ENCODE measurements at places on chromosomes 6 and 20. TPM values are rescaled to one million over a fixed set of nuclear protein-coding genes. Genes with fewer than 3 reads are reported as not detected.

- no peak overlapping the region for H3K27ac ChIP-seq
- DNase-seq, result no peak
- H3K27me3 ChIP-seq, result peaks cover 8% of the 10 kb centered on the region
Measured at GRCh38 chr20:51763965-51764602, 4.1 kb downstream of the ATP9A start.

DNA sequence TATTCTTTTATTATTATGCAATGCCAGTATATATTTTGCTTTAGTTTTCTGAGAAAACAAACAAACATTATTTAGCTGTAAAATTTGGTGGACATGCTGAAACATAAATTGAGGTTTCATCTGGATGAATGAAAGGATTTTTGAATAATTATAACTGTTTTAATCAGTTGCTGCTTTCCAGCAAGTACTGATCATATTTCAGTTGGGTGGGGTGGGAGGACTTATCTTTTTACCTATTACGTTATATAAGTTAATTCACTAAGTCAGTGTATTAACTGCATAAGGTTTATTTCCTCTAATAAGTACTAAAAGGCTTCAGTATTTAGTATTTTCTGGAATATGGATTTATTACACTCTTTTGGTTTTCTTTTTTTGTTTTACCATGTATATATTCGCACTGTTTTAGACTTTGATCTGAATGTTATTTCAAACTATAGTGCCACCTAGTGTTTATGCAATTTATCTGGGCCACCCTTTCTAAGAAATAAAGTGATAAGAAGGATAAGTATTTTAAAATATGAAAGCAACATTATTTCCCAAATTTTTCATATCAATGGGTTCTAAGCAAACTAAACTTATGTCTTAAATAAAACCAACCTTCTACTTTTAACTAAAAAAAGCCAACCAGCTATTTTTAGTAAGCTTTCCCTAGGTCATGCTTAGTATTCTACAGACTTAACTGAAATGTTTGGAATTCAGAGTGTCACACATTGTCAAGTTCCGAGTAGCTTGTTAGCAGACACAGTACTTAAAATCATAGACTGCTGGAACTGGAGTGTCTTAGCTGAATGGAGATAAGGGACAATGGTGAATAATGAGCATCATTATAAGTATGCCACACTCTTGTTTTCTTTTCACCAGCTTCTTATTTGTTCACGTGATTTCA, 105.4 kb upstream of the MCHR2 start:
- no peaks in the 10 kb centered on the region for H3K27me3 ChIP-seq
- H3K4me3 ChIP-seq, result no peak overlapping the region
- DNase-seq, result no peak
- H3K36me3 ChIP-seq, result no peaks in the 10 kb centered on the region
- no peak overlapping the region for H3K27ac ChIP-seq

- no peak overlapping the region for H3K27ac ChIP-seq
- H3K36me3 ChIP-seq, result no peaks in the 10 kb centered on the region
- H3K27me3 ChIP-seq, result no peaks in the 10 kb centered on the region
Measured at GRCh38 chr20:43238833-43239232, 49.1 kb upstream of the PTPRT start.

Gene GRM1
- total RNA-seq, result not detected

GRCh38 chr6:75272145-75272840, 12.3 kb downstream of the TMEM30A start:
- H3K4me1 ChIP-seq, result peaks cover 17% of the 10 kb centered on the region
- H3K27me3 ChIP-seq, result no peaks in the 10 kb centered on the region
- H3K4me3 ChIP-seq, result no peak overlapping the region
- H3K27ac ChIP-seq, result no peak overlapping the region
- no peaks in the 10 kb centered on the region for H3K36me3 ChIP-seq

- H3K4me1 ChIP-seq, result no peaks in the 10 kb centered on the region
- no peak overlapping the region for H3K27ac ChIP-seq
- DNase-seq, result no peak
Measured at GRCh38 chr6:1503811-1504210, 105.9 kb upstream of the FOXC1 start.

DNA sequence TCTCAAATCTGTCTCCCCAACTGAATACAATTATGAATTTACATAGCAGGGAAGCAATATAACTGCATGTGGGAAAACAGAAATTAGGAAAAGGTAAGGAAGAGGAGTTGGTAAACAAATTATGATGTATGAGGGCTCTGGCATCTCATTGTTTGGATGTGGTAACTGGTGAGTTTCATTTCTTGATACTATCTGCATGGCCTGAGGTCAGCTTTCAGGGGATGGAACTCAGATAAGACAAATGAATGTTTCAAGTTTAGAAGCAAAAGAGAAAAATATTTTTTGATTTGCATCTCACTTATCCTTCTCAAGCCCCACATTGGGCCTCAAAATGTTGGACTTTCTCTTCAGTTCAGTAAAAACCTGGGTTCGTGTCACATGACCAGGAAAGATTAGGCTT, 302.2 kb upstream of the GJE1 start:
- no peaks in the 10 kb centered on the region for H3K4me1 ChIP-seq
- no peak for DNase-seq
- no peak overlapping the region for H3K27ac ChIP-seq

- no peaks in the 10 kb centered on the region for H3K4me1 ChIP-seq
- H3K36me3 ChIP-seq, result no peaks in the 10 kb centered on the region
- H3K27ac ChIP-seq, result no peak overlapping the region
- no peaks in the 10 kb centered on the region for H3K27me3 ChIP-seq
- H3K4me3 ChIP-seq, result no peak overlapping the region
Measured at GRCh38 chr20:60206259-60206658, 248.0 kb downstream of the CDH26 start.

Gene SDC4
- 98.1 TPM for total RNA-seq

Gene LPA
- total RNA-seq, result not detected

DNA sequence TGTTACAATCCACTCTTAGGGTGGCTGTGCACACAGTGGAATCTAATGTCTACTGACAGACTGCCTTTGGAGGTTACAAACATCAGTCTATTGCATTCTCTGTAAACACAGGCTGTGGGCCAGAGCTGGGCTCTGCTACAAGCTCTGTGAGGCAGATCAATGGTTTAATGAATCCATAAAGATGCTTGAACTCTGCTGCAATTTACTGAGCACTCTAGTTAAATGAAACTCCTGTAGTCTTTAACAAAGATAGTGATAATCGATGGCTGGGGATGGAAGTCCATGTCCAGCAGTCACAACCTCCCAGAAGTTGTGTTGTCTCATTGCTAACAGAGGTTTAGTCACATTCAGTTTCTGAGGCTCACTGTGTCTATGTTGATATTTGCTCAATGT, 50.5 kb downstream of the SOBP start:
- H3K4me3 ChIP-seq, result no peak overlapping the region
- no peaks in the 10 kb centered on the region for H3K4me1 ChIP-seq
- H3K27ac ChIP-seq, result no peak overlapping the region
- no peaks in the 10 kb centered on the region for H3K36me3 ChIP-seq
- no peaks in the 10 kb centered on the region for H3K27me3 ChIP-seq
- DNase-seq, result no peak

Gene SEL1L2
- not detected for total RNA-seq
